ENCODE measurements at places on chromosomes 4 and X.

DNA sequence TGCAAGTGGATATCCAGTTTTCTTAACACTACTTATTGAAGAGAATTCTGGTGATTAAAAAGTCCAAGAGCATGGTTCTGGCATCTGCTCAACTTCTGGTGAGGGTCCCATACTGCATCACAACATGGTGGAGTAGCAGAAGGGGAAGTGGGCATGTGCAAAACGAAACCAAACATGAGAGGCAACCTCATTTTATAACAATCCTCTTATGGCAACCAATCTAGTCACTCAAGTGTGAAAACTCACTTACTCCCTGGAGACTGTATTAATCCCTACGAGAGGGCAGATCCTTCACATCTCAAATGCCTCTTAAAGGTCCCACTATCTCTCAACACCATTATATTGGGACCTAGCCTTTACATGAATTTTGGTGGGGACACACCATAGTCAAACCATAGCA lies 55.4 kb upstream of the TRO start:
- no peak for DNase-seq

DNA sequence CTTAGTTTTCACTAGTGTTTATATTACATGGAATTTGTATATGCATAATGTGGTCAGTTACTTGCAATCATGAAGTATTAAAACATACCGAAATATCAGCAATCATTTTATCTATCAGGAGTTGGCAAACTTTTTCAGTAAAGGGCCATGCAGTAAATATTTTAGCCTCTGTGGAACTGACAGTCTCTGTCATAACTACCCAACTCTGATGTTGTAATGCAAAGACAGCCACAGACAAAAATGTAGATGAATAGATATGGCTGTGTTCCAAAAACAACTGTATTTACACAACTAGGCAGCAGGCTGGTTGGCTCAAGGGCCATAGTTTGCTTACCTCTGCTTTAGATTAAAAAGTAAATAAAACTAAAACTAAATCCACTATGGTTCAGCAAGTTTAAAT lies 200.2 kb downstream of the HS3ST1 start:
- DNase-seq: no peak

DNA sequence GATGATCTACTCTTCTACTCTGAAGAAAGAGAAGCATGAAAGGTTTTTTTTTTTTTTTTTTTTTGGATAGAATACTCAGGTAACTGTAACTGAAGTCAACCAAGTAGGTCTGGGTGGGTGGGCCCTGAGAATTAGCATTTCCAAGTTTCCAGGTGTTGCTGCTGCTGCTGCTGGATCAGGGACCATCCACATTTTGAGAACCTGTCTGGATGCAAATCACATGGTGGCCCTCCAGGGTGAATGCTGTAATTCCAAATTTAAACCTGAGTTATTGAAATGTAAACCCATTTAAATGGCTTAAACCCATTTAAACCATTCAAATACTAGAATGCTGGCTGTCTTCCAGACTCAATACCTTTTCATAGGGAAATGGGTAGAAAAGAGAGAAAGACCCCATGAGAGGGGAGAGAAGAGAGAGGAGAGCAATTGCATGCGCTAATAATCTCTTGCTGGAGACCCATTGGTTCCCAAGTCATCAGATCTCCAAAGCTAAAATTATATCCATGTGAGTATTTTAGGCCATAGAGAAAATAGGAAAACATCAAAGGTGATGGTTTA lies 17.6 kb downstream of the SUPT20HL1 start:
- DNase-seq: no peak

GRCh38 chrX:13307041-13307440 lies 12.8 kb downstream of the ATXN3L start:
- DNase-seq: no peak

- DNase-seq: no peak
Observed at GRCh38 chr4:1834047-1834775, 21.7 kb downstream of the LETM1 start.

- no peak for DNase-seq
Observed at GRCh38 chr4:113452868-113453620, 308.5 kb downstream of the CAMK2D start.

GRCh38 chrX:120251471-120252011 lies 929 bp downstream of the ZBTB33 start:
- DNase-seq: peak; percentile 53

- DNase-seq: no peak
Observed at GRCh38 chrX:97416461-97416860, 532.8 kb downstream of the RPA4 start.

GRCh38 chr4:164023214-164023613 lies 528.7 kb downstream of the TMA16 start:
- DNase-seq: no peak

DNA sequence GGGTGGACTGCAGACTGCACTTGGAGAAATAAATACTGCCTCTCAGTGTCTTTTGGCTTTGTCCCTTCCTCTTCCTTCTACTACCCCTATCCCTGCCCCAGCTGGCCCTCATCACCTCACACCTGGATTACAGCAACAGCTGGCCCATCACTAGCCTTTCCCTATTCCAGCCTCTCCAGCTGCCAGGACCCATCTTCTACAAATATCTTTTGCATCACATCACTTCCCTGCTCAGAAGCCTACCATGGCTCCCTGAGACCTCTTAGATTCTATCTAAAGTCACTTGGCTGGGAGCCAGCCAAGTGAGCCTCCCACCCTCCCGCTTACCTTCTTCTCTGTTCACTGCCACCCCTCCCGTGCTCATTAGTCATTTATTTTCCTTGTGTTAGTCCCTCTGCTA lies 66.8 kb downstream of the TSC22D3 start:
- DNase-seq: no peak

DNA sequence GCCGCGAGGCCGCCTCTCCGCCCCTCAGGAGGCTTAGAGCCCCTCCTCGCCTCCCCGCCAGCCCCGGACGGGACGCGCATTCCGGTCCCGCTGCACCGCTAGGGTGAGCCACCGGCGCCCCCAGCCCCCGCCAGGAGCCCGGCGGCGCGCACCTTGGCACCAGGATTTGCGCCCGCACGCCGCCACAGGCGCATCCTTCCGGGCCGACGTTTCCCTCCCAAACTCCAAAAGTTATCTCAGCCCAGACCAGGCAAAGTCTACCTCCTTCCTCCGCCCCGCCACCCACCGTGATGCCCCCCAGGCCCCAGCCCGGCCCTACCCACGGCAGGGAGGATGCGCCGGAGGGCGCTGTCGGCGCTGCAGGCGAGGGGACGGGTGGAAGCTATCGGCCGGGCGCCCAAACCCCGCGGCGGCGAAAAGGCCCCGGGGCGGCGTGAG lies 538 bp downstream of the SCML2 start:
- no peak for DNase-seq

DNA sequence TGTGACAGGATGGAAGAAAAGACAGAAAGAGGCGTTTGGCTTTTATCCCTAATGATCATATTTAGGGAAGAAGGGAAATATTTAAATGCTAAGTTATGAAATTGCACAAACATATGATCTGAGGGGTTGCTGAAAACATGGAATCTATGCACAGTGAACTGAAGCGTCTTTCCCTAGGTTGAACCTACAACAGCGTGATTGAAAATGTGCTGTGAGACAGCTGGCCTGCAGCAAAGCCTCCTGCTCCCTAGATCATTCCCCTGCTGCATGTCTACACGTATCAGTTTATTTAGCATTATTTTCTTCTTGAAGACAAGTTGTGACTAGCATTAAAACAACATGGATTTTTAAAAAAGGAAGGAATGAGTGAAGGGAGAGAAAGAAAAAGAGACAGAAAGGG lies 272.5 kb upstream of the TRAM1L1 start:
- DNase-seq: no peak

DNA sequence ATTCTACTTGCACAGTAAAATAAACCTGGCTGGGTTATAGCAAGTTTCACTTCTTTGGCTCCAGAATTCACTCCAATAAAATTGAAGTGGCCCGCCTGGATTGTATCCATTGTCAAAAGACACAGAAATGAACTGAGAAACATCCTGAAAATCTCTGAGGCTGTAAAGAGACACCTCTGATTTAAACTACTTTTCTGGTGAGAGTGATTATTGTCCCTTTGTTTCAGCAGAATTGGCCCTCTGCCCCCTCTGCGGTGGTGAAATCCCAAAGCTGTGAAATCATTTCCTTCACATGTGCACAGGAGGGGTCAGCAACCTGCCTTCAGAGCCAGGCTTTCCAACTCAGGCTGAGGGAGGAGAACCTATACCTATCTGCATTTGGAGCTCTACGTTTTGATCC lies 23.0 kb downstream of the GAB3 start:
- DNase-seq: peak; percentile 82

- no peak for DNase-seq
Observed at GRCh38 chr4:87038837-87039615, 104.2 kb downstream of the AFF1 start.

- DNase-seq: no peak
Observed at GRCh38 chr4:38728631-38729141, 54.1 kb downstream of the TLR10 start.

DNA sequence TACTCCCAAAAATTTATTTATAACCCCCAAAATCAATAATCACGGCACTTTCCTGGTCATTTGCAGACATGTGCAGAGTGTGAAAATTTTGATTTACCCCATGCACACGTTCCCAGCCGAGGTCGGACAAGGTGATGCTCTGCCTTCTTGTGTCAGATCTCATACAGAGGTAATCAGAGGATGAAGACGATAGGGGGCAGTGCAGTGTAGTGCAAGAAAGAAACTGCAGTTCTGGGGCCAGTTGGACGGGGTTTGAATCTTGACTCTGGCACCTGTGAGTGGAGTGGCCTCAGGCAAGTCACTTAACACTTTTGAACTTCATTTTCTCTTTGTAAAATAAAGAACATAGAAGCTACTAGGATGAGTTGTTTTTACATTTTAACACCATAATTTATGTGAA lies 88.4 kb downstream of the FRMPD3 start:
- no peak for DNase-seq

DNA sequence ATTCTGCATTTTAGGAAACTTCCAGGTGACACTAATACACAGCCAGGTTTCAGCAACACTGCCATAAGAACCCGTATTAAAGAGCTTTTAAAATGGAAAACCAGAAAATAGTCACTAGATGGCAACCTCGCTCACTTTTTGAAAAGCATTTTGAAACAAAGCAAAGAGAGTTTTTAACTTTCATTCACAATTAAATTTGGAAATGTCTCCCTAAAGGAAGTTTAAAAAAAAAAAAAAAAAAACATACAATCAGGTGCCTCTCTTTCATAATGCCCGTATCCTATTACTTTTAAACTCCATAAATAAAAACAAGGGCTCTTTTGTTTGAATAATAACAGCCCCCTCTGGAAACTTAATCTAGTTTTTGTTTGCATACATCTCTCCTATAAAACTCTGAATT lies 20.3 kb downstream of the MEPE start:
- DNase-seq: no peak

DNA sequence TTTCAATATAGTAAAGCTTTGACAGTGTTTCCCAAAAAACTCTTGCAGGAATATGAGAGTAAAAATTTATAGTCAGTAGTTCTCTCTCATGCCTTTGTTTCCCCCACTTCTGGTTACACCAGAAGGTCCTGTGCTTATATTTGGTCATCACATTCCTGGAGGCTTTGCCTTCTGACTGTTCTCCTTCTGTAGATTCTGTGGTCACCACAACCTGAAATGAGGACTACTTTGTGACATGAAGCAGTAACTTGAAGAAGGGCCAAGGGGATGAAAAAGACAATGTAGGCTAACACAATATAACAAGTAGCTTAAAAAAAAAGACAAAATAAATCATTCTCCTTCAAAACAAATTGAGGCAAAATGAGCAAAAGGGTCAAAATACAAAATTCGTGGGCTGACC lies 366.2 kb upstream of the NR3C2 start:
- DNase-seq: no peak

DNA sequence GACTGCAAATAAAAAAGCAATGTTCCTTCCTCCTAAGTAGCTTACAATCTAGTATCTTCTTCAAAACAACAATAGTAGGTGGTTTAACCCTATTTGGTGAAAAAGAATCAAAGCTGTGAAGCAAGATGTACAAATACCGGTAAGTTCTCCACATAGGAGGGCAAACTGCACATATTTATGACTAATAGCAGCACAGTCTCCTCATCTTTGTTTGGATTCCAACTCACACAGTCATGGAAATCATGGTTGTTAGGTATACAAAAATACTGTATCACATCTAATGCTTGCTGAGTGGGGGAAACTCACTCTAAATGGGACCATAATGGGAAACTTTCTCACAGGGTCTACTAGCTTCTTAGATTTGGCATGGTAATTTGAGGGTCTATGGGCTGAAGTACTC lies 597.2 kb downstream of the INPP4B start:
- DNase-seq: no peak

Data from left hindlimb (tissue), 1 donor.